Mammary epithelial cell (primary cell): ENCODE measurements at places on chromosomes 2 and 18.
A peak's percentile ranks its signal among the peaks of the same experiment; 100 is the strongest.

- peak; percentile 63 for DNase-seq
Observed at GRCh38 chr2:105809097-105809473, 64.4 kb downstream of the NCK2 start.

GRCh38 chr18:3093624-3094337, 80.8 kb upstream of the LPIN2 start:
- DNase-seq = no peak

- no peak for DNase-seq
Observed at GRCh38 chr2:202479610-202480009, 103.5 kb downstream of the BMPR2 start.

- DNase-seq = no peak
Observed at GRCh38 chr2:143499061-143499460, 369.8 kb downstream of the ARHGAP15 start.

DNA sequence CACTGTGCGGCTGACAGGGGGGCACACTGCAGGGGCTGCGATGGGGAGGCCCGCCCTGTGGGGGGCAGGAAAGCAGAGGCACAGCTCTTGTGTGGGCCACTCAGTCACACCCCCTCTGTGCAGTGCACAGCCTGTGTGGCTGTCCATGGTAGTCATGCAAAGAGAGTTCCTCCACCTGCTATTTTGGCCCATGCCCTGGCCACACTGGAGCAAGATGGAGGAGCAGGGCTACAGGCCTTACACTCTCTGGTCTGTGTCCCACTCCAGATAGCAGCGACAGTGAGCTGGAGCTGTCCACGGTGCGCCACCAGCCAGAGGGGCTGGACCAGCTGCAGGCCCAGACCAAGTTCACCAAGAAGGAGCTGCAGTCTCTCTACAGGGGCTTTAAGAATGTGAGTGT, 28.5 kb upstream of the FAHD2A start:
- DNase-seq = no peak

- no peak for DNase-seq
Observed at GRCh38 chr2:26333293-26333692, 12.7 kb upstream of the SELENOI start.

GRCh38 chr2:150286730-150287362, 200.6 kb downstream of the RND3 start:
- peak; percentile 46 for DNase-seq

DNA sequence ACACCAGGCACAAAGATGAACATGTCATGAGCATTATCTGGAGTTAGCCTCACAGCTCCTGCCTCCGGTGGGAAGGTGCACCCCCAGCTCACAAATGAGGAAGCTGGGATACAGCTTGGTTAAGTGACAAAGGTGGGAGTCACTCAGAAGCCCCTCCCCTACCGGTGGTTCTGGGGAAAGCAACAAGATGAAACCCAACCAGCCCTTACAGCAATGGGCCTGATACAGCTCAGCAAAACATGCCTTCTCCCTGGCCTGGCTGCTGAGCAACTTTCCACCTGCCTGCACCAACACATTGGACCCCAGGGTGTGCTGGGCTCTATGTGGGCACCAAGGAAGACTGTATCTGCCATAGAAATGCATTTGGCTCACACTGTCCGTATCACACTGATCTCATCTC, 113.2 kb downstream of the GYPC start:
- no peak for DNase-seq

DNA sequence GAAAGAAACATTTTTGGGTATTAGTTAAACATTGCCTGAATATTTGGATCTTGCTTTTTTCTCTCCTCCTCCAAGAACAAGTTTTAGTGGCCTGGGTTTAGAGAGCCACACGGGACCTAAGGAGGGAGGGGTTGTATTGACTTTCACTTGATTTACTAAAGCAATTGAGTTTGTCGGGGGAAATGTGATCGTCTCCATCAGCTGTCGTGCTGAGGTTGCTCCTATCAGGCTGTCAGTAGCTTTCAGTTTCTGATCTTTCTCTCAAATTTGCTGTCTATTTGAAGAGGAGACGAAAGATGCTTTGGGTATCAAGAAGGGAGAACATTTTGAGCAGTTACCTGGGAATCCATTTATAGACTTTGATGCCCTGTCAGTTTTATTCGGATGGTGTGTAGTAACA, 106.0 kb downstream of the SETBP1 start:
- DNase-seq = no peak

DNA sequence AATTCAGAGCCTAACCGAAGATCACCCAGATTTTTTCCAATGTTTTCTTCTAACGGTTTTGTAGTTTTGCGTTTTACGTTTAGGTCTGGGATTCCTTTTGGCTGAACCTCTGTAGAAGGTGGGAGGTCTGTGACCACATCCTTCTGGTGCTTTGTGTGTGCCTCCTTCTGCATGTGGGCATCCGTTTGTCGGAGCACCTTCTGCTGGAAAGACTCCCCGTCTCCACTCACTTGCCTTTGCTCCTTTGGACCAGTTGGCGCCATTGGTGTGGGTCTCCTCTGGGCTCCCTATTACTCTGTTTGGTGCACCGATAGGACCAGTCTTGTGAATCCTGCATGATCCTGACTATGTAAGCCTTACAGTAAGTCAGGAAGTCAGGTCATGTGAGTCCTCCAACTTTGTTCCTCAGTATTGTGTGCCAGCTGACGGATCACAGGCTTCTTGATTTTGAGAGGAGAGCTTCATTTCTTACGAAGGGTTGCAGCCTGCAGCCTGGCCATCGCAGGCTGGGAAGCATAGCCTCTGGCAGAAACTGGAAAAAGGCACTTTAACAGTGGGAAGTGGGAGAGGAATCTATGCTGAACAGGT, 13.6 kb downstream of the AQP12A start:
- DNase-seq = no peak

GRCh38 chr2:221204699-221205098, 367.4 kb downstream of the EPHA4 start:
- no peak for DNase-seq

DNA sequence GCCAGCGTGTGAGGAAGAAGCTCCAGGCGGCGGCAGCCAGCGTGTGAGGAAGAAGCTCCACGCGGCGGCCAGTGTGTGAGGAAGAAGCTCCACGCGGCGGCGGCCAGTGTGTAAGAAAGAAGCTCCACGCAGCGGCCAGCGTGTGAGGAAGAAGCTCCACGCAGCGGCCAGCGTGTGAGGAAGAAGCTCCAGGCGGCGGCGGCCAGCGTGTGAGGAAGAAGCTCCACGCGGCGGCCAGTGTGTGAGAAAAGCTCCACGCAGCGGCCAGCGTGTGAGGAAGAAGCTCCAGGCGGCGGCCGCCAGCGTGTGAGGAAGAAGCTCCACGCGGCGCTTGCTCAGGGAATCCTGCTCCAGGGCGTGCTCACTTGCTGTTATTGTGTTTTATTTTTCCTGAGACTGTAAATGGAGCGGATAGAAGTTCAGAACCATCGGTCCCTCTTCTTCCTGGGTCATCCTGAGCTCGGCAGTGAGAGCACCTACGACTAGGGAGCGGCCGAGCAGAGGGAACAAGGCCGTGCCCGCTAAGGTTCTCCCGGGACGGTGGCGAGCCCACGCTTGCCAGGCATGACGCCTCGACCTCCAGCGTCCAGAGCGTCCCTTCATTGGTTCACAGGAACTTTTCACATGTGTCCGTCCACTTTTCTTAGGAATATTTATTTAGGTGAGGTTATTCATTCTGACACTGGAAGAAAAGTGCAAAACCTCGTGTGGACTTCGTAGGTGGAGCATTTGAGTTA, 94.2 kb downstream of the TMEM18 start:
- DNase-seq = no peak

DNA sequence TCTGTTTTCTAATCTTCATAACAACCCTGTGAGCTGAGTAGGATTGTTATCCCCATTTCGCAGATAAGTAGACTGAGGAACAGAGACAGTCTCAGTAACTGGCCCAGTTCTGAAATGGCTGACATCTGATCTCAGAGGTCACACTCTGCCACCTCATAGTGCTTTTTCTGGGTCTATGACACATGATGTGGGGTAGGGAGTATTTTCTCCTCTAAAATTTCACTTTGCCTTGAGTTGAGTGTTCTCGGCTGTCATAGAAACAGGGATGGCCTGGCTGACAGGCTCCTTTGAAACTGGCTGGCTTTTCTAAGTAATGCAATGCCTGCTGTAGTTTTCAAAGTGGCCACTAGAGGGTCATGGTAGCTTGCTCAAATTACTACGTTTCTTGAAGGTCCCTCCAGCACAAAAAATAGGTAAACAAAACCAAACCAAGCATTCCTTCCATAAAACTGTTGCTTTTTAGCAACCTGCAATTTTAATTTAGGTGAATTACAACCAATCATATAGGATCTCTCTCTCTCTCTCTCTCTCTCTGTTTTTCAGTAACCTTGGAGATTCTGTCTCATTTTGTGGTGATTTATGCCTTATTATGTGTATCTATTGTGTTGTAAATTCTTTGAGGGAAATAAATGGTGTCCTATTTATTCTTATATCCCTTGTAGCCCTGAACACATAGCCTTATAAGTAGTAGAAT, 84.2 kb upstream of the TTN start:
- peak; percentile 52 for DNase-seq
